NCI-H1105 treated with DMSO at 0.1 percent for 48 hours (cell line): ENCODE measurements at places on chromosomes 2 and 18.
A peak's percentile ranks its signal among the peaks of the same experiment; 100 is the strongest.

- DNase-seq: no peak
Observed at GRCh38 chr18:5463831-5464230, 80.0 kb downstream of the EPB41L3 start.

- DNase-seq: no peak
Observed at GRCh38 chr2:16049406-16049805, 109.1 kb downstream of the MYCN start.

- peak; percentile 24 for DNase-seq
Observed at GRCh38 chr2:10447300-10447894, 730 bp downstream of the ODC1 start.

DNA sequence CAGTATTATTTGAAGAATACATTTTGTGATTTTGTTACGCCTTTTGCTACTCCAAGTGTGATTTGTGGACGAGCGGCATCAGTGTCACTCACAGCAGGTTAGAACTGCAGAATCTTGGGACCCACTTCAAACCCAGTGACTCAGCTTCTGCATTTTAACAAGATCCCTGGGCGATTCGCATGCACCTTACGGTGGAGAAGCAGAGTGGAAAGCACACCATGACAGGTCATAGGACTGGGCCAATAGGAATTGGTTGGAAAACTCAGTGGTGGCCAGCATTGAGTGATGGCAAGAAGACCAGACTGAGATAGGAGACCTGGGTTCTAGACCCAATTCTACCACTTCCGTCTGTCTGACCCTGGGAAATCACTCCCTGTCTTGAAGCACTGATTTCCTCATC is 26.3 kb downstream of the CTLA4 start:
- DNase-seq: no peak

DNA sequence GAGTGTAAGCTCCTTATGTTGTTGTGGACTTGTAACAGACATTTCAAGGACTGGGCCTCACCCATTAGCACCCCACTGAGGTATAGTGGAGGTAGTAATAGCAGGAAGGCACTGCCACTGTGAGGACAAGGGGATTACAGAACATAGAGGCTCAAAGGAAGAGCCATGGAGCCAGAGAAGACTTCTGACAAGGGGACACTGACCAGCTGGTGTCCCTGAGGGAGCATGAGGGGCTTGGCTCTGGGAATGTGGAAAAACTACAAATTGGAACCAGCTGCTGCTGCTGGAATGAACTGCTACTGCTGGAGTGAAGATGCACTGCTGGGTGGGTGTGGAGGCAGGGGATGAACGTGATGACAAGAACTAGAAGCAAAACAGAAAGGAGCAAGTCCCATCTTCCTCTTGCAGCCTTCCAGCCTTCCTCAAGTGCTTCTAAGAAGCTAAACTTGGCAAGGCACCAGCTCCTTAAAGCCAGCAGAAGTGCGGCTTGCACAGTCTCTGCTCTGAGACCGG is 167.3 kb upstream of the NOSTRIN start:
- no peak for DNase-seq

- peak; percentile 1 for DNase-seq
Observed at GRCh38 chr2:170461889-170462288, 253.2 kb upstream of the SP5 start.

GRCh38 chr2:176206682-176207081 is 18.2 kb downstream of the HOXD1 start:
- no peak for DNase-seq

- DNase-seq: no peak
Observed at GRCh38 chr2:44952143-44952805, 10.8 kb downstream of the SIX3 start.

GRCh38 chr2:70240599-70240998 is 7.8 kb downstream of the TIA1 start:
- DNase-seq: no peak

DNA sequence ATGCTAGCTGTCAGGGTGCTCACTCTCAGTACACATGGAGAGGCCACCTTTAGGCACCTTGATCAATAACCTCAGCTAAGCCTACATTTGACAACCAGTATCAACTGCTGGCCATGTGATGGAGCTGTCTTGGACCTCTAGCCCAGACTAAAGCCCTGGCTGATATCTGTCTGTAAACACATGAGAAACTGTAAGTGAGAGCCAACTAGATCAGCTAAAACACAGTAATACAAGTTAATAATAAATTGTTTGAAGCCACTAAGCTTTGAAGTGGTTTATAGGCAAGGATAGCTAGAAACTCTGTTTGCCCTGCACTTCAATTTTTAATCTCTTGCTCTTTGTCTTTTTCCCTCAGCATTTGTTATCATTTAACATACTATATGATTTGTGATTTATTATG is 407.1 kb downstream of the SPAG16 start:
- DNase-seq: no peak

DNA sequence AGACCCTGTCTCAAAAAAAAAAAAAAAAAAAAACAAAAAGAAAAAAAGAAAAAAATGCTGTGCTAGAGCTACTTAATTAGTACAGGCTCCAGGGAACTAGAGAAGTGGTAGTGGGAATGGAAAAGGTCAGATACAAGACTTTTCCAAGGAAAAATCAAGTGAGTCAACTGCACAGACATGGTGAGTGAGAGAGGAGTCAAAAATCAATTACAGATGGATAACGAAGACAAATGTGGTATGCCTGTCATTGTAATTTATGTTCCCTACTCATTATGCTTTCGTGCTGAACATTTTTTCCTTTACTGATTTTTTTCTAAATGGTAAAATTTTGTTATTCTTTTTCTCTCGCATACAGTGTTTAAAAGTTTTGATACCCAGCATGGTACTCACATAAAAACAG is 111.5 kb downstream of the MDH1 start:
- no peak for DNase-seq

DNA sequence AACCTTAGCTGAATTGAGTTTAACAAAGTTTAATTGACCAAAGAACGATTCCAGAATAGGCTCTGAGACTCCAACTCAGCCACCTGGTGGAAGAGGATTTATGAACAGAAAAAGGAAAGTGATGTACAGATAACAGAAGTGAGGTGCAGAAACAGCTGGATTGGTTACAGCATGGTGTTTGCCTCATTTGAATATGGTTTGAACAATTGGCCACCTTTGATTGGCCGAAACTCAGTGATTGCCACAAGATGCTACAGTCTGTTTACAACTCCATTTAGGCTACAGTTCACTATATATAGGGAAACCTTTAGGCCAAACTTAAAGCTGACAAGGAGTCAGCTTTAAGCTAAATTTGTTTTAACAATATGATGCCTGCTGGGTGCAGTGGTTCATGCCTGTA is 28.1 kb upstream of the SLC35G4 start:
- DNase-seq: no peak

GRCh38 chr2:112614201-112614840 is 29.9 kb downstream of the CHCHD5 start:
- no peak for DNase-seq

DNA sequence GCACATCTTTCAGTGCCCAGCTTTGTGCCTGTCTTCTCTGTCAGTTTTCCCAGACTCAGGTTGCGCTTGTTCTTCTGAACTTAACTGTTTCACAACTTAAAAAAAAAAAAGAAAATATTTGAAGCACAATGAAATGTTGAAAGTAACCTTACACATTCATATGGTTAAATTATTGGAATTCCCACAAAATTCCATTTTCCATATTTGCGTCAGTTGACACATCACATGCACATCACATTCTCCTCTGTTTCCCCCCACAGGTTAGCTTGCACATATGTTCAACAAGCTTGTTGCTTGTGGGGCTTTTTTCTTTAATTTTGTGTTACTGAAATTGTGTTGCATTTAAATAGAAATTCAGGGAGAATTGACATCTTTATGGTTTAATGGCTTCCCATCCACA is 8.3 kb downstream of the MYO1B start:
- no peak for DNase-seq

GRCh38 chr2:15947431-15947830 is 7.1 kb downstream of the MYCN start:
- DNase-seq: no peak

- no peak for DNase-seq
Observed at GRCh38 chr2:23055251-23055650, 329.7 kb upstream of the KLHL29 start.

GRCh38 chr18:40346146-40346545 is 1608.9 kb upstream of the PIK3C3 start:
- DNase-seq: no peak

DNA sequence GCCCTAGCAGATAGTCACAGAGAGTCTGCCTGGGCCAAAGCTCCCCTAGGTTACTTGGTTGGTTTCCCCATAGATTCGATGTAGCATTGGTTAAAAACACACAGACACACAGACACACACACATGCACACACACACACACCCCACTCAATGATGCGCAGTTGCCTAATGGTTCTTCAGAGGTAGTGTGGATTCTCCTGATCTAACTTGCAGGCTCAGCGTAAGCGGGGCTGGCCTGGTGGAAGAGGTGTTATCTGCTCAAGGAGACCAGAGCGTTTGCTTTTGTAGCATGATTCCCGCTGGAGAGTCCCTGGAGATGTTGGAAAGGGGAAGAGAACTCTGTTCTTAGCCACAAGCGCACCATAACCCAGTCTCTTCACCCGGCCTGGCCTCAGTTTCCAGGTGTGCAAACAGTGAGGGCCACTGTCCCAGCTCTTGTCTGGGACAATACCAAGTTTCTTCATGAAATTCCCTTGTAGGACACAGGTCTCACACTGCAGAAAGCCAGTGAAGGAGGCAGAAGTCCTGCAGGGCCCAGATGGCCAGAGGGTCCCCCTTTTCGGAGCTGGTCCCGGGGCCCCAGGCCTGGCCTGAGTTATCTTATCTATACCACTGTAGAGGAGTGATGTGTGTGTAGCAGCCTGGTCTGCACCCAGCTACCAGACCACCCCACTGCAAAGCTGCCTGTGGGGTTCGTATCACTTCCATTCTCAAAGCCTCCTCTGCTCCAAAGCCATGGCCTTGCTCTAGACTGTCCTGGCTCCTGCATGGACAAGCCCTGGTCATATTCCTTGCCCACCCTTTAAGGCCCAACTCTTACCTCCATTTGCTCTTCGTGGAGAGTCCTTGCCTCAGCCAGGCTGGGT is 3.7 kb downstream of the ACKR3 start:
- no peak for DNase-seq

- DNase-seq: no peak
Observed at GRCh38 chr2:214401580-214401979, 9.3 kb upstream of the VWC2L start.

- peak; percentile 6 for DNase-seq
Observed at GRCh38 chr2:143686585-143687164, 557.5 kb downstream of the ARHGAP15 start.

GRCh38 chr2:70468878-70469277 is 84.7 kb downstream of the TGFA start:
- no peak for DNase-seq

GRCh38 chr2:71220743-71221142 is 6.2 kb downstream of the PAIP2B start:
- no peak for DNase-seq

- DNase-seq: no peak
Observed at GRCh38 chr2:136055929-136056688, 61.8 kb downstream of the CXCR4 start.

DNA sequence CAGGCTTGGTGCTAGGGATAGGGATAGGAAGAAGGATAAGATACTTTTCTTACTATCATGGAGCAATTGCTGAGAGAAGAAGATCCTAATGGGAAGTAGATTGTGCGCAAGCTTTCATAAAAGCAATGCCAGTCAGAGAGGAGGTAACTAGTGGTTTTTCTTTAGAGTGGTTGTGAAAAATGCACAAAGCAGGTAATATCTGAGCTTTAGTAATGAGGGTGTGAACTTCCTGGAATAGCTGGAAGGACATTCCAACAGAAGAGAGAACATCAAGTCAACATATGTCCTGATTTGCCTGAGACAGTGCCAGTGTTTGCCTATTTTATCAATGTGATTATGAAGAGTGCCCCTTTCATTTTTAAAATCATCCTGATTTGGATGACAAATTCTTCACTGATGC is 34.1 kb downstream of the CCBE1 start:
- DNase-seq: no peak

- DNase-seq: no peak
Observed at GRCh38 chr18:71951001-71951400, 593.1 kb downstream of the CBLN2 start.

- no peak for DNase-seq
Observed at GRCh38 chr2:66729416-66730330, 294.7 kb downstream of the MEIS1 start.

DNA sequence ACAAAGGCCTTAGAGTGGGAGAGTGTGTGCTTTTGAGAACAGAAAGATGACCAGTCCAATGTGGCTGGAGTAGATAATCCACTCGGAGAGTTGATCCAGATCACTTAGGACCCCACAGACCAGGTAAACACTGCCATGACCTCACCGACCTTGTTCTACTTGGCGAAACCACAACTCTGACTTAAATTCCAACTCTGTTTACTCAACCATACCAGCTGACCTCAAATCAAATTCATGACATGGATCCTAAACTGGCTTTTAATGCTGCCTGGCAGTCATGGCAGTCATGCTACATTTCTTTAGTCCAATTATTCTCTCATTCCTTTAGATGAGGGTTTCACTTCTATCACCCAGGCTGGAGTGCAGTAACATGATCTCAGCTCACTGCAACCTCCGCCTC is 347.1 kb upstream of the FAM98A start:
- no peak for DNase-seq

DNA sequence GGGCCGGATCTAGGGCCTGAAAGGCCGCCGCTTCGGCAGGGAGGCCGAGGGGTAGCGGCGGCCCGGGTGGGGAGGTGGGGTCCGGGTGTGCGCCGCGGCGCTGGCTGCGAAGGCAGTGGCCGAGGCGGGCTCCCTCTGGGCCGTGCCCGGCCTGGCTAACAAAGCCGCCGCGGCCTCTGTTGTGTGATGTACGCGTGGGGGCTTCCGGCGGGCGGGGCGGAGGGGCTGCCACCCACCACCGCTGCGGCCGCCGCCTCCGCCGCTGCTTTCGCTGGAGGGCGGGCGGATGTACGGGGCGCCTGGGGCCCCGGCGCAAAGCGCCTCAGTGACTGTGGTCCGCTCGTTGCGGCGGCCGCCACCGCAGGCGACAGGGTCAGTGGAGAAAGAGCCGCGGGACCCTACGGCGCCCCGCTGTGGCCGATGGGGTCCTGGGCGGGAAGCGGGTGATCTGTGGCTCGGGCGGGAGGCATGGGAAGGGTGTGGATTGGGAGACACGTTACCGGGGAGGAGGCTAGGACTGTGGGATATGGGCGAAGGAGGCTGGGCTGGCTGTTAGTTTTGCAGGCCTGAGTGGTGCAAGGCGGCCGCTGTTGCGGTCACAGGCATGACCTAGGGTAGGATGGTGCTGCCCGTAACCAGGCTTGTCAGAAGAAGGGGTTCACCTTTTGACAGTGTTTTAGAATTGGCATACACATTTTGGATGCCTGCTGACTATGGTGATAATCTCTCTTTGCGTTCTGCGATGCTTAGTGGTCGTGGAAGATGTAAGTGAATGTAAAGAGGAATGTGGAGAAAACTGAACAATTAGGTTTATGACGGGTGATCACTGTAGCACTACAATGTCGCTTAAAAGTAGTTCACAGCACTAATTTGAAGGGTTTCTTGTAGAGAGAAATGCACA is 662 bp downstream of the BZW1 start:
- DNase-seq: peak; percentile 21
